ENCODE measurements at places on chromosomes 6 and 20. TPM values are rescaled to one million over a fixed set of nuclear protein-coding genes. Genes with fewer than 3 reads are reported as not detected.

- H3K27ac ChIP-seq: no peak overlapping the region
- no peak for DNase-seq
- H3K4me3 ChIP-seq: no peak overlapping the region
- peaks cover 7% of the 10 kb centered on the region for H3K27me3 ChIP-seq
Observed at GRCh38 chr6:148590883-148591282, 155.9 kb upstream of the UST start.

DNA sequence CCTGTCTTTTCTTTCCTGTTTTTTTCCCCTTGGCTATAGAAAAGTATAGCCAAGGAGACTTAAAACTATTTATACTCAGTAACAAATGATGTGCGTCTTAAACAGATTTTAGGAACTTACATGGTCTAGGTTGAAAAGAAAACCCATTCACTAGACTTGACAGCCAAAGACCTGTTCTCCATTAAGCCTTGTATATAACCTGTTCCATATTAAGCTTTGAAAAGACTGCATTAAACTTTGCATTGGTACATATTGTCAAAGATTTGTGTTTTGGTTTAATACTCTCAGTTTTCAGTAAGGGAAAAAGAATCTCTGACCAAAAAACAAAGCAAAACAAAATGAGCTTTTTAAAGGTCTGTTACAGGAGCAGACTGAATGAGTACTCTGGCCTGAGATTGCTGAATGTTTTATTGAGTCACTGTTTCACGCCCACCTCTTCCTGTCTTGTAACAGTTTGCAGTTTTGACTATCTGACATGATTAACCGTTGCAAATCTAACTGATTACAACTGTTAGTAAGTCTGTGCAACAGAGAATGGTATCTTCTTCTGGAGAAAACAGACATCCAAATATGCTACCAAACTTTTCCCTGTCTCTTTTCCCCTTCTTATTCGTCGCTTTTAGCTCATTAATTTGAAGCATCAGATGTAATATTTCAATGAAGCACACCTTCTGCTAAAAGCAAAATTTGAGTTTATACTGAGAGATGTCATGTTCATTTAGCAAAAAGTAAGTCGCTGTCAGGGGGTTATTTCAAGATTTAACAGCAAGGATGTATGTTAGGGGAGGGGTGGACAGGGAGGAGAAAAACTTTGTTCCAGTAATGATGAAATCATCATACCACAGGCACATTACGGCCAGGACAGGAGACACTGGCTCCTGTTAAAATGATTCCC, 59.1 kb upstream of the SUPT3H start:
- no peaks in the 10 kb centered on the region for H3K27me3 ChIP-seq
- H3K36me3 ChIP-seq: peaks cover 33% of the 10 kb centered on the region
- peak; percentile 65 for DNase-seq

The PSORS1C2 gene
- total RNA-seq: not detected

The LY6G6C gene
- not detected for total RNA-seq

GRCh38 chr20:63731410-63731809, 5.1 kb upstream of the LIME1 start:
- DNase-seq: no peak
- H3K4me3 ChIP-seq: no peak overlapping the region
- H3K36me3 ChIP-seq: peaks cover 20% of the 10 kb centered on the region
- no peak overlapping the region for H3K27ac ChIP-seq

The MYL9 gene
- total RNA-seq: 1,613 TPM

DNA sequence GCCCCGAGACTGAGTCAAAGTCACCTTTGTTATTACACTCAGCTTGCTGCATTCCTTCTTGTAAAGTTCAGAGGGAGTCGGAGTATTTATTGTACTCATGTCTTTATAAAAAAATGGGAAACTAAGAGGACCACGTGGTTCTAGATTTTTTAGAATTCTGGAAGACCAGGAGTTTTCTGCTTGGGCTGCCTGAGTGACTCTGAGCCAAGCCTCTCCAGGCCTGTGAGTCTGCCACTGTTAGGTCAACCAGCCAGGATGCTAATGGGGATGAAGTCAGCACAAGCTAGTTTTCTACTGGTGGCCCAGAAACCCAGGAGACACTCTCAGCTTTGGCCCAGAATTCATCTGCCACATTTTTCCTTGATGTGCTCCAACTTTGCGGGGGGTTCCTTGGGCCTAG, 453.5 kb upstream of the SULF2 start:
- no peaks in the 10 kb centered on the region for H3K36me3 ChIP-seq
- peaks cover 3% of the 10 kb centered on the region for H3K27me3 ChIP-seq
- H3K4me3 ChIP-seq: no peak overlapping the region

The PAK5 gene
- not detected for total RNA-seq

The SIRT5 gene
- total RNA-seq: 5.6 TPM

- no peak overlapping the region for H3K27ac ChIP-seq
- peaks cover 46% of the 10 kb centered on the region for H3K4me1 ChIP-seq
- no peaks in the 10 kb centered on the region for H3K27me3 ChIP-seq
- peaks cover 6% of the 10 kb centered on the region for H3K36me3 ChIP-seq
Observed at GRCh38 chr6:80603679-80604078, 497.2 kb downstream of the BCKDHB start.

- H3K27me3 ChIP-seq: peaks cover 2% of the 10 kb centered on the region
- H3K36me3 ChIP-seq: no peaks in the 10 kb centered on the region
- peak overlapping the region; percentile 84 for H3K4me3 ChIP-seq
- DNase-seq: peak; percentile 94
- H3K27ac ChIP-seq: peak overlapping the region; percentile 95
Observed at GRCh38 chr6:35601331-35602132, 87.2 kb downstream of the FKBP5 start.

The PDE7B gene
- 1.2 TPM for total RNA-seq

The HFE gene
- 13.6 TPM for total RNA-seq

GRCh38 chr6:69868252-69868804, 2.0 kb downstream of the COL19A1 start:
- peaks cover 11% of the 10 kb centered on the region for H3K4me1 ChIP-seq
- H3K4me3 ChIP-seq: no peak overlapping the region
- H3K36me3 ChIP-seq: no peaks in the 10 kb centered on the region

The TCF21 gene
- 0.05 TPM for total RNA-seq

The EMILIN3 gene
- not detected for total RNA-seq

DNA sequence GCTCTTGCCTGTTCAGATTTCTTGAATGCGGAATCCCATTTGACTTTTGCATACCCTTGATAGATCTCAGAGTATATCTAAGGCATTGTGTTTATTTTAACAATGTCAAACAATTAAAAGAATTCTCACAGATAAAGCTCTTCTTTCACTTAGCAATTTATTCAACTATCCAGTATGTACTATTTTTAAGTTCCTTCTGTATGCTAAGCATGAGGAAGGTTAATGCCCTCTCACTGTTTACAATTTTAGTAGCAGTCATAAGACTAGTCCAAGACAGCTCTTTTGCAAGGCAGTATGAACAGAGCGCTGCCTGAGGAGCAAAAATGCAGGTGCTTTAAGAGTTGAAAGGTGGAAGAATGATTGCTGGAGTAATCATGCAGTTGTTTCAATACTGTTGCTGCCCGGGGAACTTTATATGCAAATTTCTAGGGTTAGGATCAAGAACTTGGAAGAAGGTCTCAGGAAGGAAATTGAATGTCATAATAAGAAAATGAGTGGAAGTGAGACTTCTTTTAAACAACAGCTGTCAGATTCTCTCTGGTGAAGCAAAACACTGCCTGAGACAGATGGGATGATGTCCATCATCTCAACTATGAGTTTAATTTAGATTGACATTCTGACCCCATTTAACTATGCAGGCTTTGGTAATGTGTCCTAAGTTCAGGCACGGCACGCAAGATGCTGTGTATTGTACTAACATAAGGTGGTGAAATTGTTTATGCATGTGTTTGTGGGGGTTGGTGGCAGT, 1303.5 kb upstream of the CITED2 start:
- DNase-seq: no peak
- H3K27ac ChIP-seq: no peak overlapping the region
- peaks cover 12% of the 10 kb centered on the region for H3K36me3 ChIP-seq
- H3K4me3 ChIP-seq: no peak overlapping the region
- no peaks in the 10 kb centered on the region for H3K27me3 ChIP-seq
- H3K4me1 ChIP-seq: peaks cover 8% of the 10 kb centered on the region

DNA sequence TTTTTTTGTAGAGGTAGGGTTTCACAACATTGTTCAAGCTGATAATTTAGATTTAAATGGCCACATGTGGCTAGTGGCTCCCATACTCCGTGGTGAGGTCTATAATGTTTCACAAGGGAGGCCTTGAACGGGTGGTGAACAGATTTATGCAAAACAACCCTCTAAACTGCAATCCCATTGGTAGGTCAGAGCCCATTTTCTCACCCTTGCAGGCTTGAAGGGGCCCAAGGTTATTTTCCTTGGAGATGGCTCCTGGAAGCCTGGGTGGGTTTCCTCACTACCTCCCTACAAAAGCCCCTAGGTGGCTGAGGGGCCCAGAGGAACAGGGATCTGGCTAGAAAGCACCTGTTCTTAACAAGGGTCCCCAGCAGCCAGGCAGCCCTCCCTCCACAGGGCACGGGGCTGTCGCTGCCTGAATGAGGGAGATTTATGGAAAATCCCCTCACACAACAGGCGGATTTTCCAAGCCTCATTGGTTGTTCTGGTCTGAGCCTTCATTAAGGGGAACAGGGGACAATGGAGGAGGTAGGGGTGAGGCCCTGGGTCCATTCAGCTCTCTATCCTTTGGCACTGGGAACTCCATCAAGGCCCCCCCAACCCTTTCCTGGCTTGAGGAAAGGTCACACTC, 64.6 kb downstream of the VEGFA start:
- DNase-seq: no peak
- H3K36me3 ChIP-seq: no peaks in the 10 kb centered on the region
- peaks cover 14% of the 10 kb centered on the region for H3K27me3 ChIP-seq
- H3K4me3 ChIP-seq: no peak overlapping the region

GRCh38 chr6:53630533-53631226, 34.9 kb downstream of the KLHL31 start:
- H3K4me3 ChIP-seq: no peak overlapping the region
- peaks cover 24% of the 10 kb centered on the region for H3K27me3 ChIP-seq

- H3K36me3 ChIP-seq: peaks cover 4% of the 10 kb centered on the region
- no peak overlapping the region for H3K4me3 ChIP-seq
- no peak for DNase-seq
- H3K27me3 ChIP-seq: peaks cover 5% of the 10 kb centered on the region
- H3K4me1 ChIP-seq: peaks cover 40% of the 10 kb centered on the region
Observed at GRCh38 chr6:42220807-42221206, 3.1 kb upstream of the MRPS10 start.

GRCh38 chr20:22471156-22471836, 113.1 kb downstream of the FOXA2 start:
- no peak for DNase-seq
- H3K4me1 ChIP-seq: no peaks in the 10 kb centered on the region
- no peaks in the 10 kb centered on the region for H3K27me3 ChIP-seq
- H3K4me3 ChIP-seq: no peak overlapping the region
- H3K27ac ChIP-seq: no peak overlapping the region

The ESF1 gene
- total RNA-seq: 12.6 TPM

The RAMACL gene
- total RNA-seq: 2.6 TPM

The OPN5 gene
- total RNA-seq: not detected

GRCh38 chr6:153045271-153045670, 42.8 kb upstream of the MTRF1L start:
- no peaks in the 10 kb centered on the region for H3K4me1 ChIP-seq
- H3K27me3 ChIP-seq: peaks cover 1% of the 10 kb centered on the region
- H3K36me3 ChIP-seq: no peaks in the 10 kb centered on the region
- DNase-seq: no peak
- H3K4me3 ChIP-seq: no peak overlapping the region

The ZC3H12D gene
- total RNA-seq: 0.17 TPM

- H3K36me3 ChIP-seq: peaks cover 55% of the 10 kb centered on the region
- no peak for DNase-seq
- no peak overlapping the region for H3K27ac ChIP-seq
Observed at GRCh38 chr6:131054392-131055250, 8.4 kb downstream of the EPB41L2 start.

DNA sequence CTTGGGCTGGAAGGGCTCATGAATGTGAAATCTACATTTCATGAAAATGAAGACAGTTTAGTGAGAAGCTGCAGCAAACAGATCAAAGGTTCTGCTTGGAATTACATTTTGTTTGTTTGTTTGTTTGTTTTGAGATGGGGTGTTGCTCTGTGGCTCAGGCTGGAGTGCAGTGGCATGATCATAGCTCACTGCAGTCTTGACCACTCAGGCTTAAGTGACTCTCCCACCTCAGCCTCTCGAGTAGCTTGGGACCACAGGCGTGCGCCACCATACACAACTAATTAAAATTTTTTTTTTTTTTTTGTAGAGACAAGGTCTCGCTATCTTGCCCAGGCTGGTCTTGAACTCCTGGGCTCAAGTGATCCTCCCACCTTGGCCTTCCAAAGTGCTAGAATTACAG, 5.8 kb downstream of the DSP start:
- peak overlapping the region; percentile 57 for H3K27ac ChIP-seq
- H3K4me3 ChIP-seq: no peak overlapping the region
- no peaks in the 10 kb centered on the region for H3K27me3 ChIP-seq
- H3K36me3 ChIP-seq: no peaks in the 10 kb centered on the region

DNA sequence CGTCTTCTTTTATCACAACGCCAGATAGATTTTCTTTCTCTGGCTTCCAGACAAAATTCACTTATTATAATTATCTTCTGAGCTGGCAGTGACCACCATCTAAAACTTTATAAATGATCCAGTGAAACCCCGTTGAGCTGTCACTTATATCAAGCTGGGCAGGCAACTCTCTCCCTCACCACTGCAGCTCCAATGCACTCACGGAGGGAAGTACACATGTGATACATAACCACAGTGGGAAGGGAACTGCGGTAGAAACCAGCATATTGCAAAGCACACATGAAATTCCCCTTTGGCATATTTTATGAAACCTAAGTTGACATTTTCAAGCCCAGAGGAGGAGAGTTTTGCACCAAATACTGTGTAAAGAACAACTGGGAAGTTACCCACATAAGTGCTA, 536.9 kb downstream of the HACE1 start:
- DNase-seq: no peak
- H3K4me1 ChIP-seq: no peaks in the 10 kb centered on the region
- H3K27ac ChIP-seq: no peak overlapping the region
- no peaks in the 10 kb centered on the region for H3K36me3 ChIP-seq
- no peaks in the 10 kb centered on the region for H3K27me3 ChIP-seq
- H3K4me3 ChIP-seq: no peak overlapping the region

DNA sequence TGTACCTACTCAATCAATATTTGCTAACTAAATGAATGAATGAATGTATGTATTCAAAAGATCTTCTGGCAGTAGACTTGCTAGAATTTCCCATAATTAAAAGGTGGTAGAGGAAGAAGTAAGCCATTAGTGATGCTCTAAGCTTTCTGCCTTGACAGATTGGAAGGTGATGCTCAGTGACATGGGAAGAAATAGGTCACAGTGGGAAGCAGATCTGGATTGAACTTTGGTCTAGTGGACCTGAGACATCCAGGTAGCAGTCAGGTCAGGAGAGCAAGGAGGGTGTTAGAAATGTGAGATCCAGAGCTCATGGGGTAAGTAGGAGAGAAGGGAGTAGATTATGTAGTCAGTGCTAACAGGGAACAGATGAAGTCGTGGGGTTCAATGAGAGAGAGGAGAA, 106.4 kb downstream of the SNX5 start:
- no peak overlapping the region for H3K4me3 ChIP-seq
- H3K4me1 ChIP-seq: peaks cover 14% of the 10 kb centered on the region
- no peak for DNase-seq
- peaks cover 10% of the 10 kb centered on the region for H3K36me3 ChIP-seq
- peaks cover 2% of the 10 kb centered on the region for H3K27me3 ChIP-seq
- no peak overlapping the region for H3K27ac ChIP-seq

- no peak overlapping the region for H3K27ac ChIP-seq
- H3K27me3 ChIP-seq: no peaks in the 10 kb centered on the region
- H3K36me3 ChIP-seq: no peaks in the 10 kb centered on the region
- no peak overlapping the region for H3K4me3 ChIP-seq
- DNase-seq: no peak
Observed at GRCh38 chr6:161536224-161536630, 262.4 kb upstream of the AGPAT4 start.
